ENCODE measurements at places on chromosomes 2 and 18. TPM values are rescaled to one million over a fixed set of nuclear protein-coding genes. Genes with fewer than 3 reads are reported as not detected.

Gene DSC1
- not detected for total RNA-seq

Gene ALPP
- total RNA-seq: not detected

Gene PTPN18
- total RNA-seq: 26.0 TPM

Gene HOXD3
- total RNA-seq: 7.2 TPM

Gene ALPG
- total RNA-seq: not detected

Gene TACR1
- total RNA-seq: not detected

Measured in glomerular endothelial cell (primary cell).